ENCODE measurements at places on chromosomes 1 and 21.

DNA sequence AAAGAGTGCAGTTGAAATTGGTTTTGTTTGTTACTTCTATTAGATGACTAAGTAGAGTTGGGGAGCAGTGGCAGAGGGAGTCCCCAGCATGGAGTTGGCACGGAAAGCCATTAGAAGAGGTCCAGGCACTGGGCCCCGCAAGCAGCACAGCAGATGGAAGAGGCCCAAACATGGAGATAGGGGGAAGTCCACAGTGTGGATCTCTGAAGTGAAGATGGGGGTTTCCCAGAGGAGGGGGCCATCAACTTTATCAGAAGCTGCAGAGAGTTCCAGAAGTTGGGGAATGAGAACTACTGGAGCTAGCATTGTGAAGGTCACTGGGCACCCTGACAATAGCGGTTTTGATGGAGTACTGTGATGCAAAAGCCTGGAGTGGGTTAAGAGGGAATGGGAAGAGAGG is 30.6 kb downstream of the PAFAH2 start:
- no peak for DNase-seq

DNA sequence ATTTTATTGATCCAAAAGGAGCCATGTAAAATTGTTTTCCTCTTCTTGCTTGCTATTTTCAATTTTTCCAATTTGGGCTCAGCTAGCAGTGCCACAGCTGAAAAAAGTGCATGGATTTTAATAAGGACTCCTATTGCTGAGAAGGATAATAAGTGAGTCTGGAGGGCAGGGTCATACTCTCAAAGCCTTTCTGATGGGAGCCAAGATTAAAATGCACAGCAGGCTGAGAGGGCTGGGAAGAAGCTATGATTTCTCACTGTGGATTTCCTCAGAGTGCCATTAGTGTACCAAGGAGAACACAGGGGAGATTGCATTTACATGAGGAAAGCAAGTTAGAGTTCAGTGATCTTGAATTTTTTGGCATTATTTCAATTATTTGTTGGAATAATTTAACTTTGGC is 261.3 kb downstream of the ST6GALNAC3 start:
- DNase-seq = no peak

GRCh38 chr1:30805304-30806003 is 47.9 kb upstream of the LAPTM5 start:
- no peak for DNase-seq

- no peak for DNase-seq
These were observed 104.9 kb upstream of the SOD1 start for GRCh38 chr21:31554511-31555022.

GRCh38 chr1:159838715-159839114 is 12.0 kb downstream of the SLAMF8 start:
- no peak for DNase-seq

- DNase-seq = no peak
These were observed 119.4 kb downstream of the CAMTA1 start for GRCh38 chr1:6904476-6905170.

- no peak for DNase-seq
These were observed 521 bp upstream of the NADK start for GRCh38 chr1:1778663-1779319.

DNA sequence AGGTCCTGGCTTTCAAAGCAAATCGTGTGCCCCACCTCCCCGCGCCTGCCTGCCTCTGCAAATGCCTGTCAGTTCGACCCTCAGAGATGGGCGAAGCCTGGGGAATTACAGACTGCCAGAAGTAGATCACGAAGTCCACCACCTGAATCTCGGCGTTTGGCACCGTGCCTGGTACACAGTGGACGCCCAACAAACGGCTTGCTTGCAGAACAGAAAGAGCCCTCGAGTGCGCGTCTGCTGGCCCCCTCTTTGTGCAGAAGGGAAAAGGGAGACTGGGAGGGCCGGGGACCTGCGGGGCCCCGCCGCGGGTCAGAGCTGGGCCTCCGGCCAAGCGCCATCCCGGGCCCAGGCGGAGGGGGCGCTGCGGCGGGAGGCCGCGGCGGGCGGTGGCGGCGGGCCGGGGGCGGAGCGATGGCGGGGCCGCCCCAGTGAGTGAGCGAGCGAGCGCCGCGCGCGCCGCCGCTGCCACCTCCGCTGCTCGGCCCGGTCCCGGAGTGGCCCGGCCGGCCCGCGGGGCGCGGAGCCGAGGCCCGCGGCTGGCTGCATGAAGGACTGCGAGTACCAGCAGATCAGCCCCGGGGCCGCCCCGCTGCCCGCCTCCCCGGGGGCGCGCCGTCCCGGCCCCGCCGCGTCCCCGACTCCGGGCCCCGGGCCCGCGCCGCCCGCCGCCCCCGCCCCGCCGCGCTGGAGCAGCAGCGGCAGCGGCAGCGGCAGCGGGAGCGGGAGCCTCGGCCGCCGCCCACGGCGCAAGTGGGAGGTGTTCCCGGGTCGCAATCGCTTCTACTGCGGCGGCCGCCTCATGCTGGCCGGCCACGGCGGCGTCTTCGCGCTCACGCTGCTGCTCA is at the start of gene ZDHHC18:
ZDHHC18 (plus strand) TSS at position 428 of the 845 bp plus-strand sequence; CDS start at position 545, 117 bp downstream.
- DNase-seq = no peak

DNA sequence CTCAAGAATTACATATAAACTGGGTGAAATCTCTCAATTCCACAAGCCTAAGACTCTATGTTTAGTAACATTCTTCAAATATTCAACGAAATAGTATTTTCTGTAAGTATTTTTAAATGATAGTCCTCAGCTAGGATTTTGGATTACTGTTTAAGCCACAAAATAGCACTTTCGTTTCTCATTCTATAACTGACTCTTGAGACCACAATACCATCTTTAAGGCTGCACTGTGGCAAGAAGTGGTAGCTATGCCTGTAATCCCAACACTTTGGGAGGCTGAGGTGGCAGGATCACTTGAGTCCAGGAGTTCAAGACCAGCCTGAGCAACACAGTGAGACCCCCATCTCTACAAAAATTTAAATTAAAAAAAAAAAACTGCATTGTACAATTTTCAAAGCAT is 126.7 kb downstream of the CDC42BPA start:
- DNase-seq = no peak

GRCh38 chr1:203794764-203795440 is 521 bp upstream of the ZBED6 start:
- DNase-seq = no peak

DNA sequence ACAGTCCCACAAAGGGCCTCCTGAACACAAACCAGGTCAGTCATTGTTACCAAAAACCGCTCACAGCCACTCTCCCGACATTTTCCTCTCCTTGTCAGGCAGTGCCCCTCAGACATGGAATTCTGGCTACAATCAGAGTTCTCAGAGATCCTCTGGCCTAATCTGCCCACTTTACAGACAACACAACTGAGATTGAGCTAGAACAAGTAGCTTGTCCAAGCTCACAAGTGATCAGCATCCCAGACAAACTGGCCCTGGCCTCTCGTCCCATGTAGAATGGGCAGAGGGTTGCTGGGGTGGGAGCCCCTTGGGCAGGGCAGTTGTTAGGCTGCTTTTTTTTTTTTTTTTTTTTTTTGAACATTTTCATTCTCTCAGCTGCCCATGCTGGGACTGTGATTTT is 57.2 kb downstream of the KCNN3 start:
- DNase-seq = no peak

DNA sequence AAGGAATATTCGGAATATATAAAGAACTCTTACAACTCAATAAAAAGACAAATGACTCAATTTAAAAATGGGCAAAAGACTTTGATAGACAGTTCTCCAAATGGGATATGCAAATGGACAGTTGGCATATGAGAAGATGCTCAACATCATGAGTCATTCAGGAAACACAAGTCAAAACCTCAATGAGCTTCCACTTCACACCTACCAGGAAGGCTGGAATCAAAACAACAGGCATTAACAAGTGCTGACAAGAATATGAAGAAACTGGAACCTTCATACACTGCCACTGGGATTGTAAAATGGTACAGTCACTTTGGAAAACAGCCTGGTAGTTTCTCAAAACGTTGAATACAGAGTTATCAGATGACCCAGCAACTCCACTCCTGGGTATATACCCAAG is 17.2 kb downstream of the PGBD5 start:
- no peak for DNase-seq

- no peak for DNase-seq
These were observed 5.8 kb downstream of the CAPZB start for GRCh38 chr1:19479351-19480120.

GRCh38 chr21:21605521-21605920 is 607.3 kb downstream of the NCAM2 start:
- no peak for DNase-seq

- no peak for DNase-seq
These were observed 88.9 kb downstream of the PIK3R3 start for GRCh38 chr1:46043458-46044017.

Measured in thymus (tissue), 14 donors.